ENCODE measurements at places on chromosomes 12 and 14.

DNA sequence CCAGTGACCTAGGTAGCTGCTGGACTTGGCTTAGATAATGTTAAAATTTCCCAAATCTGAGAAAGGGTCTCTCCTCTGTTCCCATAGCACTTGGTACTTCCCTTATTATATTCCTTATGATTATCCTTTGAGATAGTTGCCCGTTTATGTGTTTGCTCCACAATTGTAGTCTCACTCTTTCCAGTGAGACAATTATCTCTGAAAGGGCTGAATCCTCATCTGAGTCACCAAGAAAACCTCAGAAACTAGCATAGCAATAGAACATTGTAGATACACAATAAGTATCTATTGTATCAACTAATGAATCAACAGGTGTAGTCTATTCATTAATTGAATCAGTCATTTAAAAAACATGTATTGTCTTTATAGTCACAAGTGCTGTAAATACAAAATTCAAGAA lies 119.1 kb upstream of the FAR2 start:
- DNase-seq = no peak

- DNase-seq = no peak
These were observed 537 bp downstream of the NFE2 start for GRCh38 chr12:54300225-54300731.

GRCh38 chr12:120175062-120175461 lies 19.5 kb downstream of the GCN1 start:
- no peak for DNase-seq

DNA sequence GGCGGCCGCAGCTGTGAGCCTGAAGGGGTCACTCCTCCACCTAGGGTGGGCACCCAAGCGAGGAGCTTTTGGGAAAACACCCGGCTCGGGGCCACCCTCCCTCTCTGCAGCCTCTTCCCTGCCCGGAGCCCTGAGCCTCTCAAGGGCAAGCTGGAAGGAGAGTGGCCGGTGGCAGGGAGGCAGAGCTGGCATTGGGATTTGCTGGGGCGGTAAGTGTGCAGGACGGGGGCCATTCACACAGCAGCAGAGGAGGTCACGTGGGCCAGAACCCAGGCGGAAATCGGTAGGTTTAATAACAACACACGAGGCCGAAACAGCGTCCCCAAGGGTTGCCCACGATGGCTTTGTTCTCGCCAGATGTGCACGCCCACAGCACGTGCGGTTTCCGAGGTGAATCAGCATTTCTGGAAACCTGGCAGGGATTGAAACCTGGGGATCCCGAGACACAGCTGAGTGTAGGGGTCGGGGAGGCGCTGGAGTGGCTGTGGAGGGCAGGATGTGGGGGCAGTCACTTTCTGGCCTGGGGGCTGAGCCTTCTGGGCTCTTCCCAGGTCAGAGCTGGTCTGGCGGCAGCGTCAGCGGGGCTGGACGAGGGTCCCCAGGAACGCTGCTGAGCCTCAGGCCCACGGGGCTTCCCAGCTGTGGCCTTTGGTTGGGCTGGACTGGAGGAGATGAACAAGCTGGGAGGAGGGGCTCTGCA lies 23.5 kb downstream of the NOC4L start:
- DNase-seq = no peak

DNA sequence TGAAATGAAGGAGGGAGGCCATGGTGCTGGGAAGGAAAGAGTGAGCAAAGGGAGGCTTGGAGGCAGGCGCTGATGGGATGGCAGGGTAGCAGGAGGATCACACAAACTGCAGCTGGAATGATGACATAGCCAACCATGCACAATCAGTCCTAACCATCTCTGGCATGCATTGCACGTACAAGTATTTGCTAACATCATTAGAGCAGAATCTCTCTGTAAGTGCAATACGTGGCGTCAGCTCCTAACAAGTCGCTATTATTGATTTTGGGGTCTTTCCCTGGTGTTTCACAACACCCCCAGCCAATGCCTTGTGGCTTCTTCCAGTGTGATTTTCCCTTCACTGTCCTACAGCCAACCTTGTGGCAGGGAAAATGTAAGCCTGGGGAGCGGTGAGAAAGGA lies 18.5 kb downstream of the BDKRB1 start:
- no peak for DNase-seq

DNA sequence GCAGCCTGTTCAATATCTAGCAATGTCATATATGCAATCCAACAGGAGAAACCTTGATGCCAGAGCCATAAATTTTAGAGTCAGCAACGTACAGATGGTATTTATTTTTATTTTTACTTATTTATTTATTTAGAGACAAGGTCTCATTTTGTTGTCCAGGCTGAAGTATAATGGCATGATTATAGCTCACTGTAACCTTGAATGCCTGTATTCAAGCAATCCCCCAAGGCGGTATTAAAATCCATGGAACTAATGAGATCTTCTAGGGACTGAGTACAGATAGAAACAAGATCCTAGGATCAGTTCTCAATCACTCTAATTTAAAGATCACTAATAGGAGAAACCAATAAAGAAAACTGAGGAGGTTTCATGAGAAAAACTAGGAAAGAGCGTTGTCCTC lies 89.3 kb downstream of the SLCO1B1 start:
- DNase-seq = no peak

GRCh38 chr14:50044042-50044651 lies 72.2 kb downstream of the VCPKMT start:
- no peak for DNase-seq

DNA sequence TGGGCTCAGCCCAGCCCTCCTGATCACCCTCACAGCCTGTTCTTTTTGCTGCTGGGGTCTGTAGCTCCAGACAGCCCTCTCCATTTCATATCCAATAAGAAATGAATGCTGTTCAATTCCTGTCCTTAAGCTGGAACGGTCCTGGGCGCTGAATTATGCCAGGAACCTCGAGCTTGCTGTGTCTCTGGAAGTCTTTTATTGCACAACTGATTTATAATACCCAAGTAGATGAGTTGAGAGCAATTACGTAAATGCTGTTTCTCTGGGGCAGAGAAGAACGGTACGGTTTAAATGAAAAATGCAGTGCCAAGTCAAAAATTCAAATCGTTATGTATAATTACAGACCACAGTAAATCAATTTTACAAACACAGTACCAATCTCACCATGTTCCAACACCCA lies 161.0 kb downstream of the SAMD4A start:
- DNase-seq = no peak
